EH (cell line): ENCODE measurements at places on chromosomes 12 and 14.

DNA sequence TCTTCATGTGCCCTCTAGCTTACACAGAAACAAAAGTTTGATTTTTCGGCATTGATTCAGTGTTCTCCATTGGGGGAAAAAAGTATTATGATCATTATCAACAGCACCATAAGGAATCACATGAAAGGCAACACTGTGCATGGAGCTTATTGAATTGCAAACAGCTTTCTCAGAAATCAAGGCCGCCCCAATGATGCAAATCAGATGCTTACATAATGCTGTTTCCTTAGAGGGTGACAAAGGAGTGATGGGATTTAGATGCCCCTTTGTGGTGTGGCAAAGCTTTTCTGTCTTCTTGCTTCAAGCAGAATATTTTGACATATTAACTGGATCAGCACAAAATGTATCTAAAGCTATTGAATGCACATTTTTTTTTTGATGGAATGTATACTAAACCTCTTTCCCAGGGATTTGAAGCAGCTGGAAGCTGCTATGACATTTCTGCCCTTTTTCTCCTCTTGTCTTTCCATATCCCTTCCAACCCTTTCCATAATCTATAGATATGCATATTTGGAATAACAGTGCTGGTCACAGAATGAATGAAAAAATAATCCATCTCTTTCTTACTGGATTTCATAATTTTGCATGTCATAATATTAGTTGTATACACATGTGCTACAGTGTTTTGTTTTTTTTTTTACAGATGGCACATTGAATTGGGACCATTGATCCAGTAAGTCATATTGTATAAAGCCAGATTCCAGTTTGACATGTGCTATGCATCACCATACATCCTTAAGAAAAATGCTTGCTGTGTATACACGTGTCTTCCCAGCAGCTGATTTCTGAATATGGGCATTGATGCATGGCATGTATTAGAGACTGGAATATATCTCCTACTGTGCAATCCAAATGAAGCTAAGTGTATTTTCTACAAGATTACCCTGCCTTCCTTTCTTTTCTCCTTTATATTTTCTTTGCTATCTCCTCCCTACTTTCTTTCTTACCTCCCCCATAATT, 259.7 kb upstream of the DCN start:
- DNase-seq, result no peak

- DNase-seq, result peak; percentile 74
Measured at GRCh38 chr12:77133566-77133965, 68.2 kb upstream of the E2F7 start.

DNA sequence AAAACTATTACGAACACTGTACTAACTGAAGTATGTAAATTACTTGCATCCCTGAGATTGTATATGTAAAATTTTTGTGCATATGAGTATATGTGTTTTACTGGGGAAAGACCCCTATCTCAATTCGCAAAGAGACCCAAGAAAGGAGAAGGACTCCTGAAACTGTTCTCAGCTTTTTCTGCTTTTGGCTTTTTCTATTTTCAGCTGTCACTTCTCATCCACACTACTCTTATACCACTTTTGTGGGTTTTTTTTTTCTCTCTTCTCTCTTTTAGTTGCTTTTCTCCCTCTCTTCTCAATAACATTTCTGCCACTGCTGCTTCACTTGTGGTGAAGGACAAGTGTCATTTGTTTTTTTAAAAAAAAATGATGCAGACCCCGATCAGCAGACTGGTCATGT, 39.8 kb downstream of the NIN start:
- DNase-seq, result no peak

DNA sequence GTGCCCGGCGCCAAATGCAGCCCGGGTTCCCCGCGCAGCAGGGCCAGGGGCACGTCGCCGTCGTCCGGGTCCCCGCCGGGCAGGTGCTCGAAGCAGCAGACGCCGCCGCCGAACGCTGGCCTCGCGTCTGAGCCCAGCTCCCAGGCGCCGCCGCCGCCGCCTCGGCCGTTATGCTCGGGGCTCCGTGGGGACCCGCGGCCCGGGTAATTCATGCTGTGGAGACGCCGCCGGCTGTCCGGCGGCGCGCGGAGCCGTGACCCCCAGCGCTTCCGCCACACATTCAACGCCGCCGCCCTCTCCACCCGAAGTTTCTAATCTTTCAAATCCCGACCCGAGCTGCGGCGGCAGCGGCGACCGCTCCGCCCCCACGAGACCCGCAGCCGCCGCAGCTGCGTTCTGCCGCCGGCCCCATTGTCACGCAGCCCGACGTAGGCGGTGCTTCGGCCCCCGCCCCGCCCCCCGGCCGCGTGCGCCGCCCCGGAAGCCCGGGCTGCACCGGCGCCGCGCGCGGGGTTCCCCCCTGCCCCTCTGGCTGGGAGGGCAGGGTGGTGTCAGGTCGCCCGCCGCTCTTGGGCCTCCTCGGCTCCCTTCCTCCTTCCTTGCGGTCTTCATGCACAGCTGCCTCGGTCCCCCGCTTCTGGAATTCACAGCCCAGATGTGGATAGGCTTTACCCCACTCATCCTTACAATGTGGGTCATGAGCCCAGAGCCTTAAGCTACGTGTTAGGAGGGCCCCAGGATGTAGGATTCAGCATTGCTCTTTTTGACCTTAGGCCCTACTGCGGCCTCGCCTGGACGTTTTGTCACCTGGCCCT, at the start of gene DDHD1:
Gene DDHD1, minus strand, starts transcription at position 437 of the 815 bp plus-strand sequence. Its CDS starts 225 bp downstream, at position 212.
- DNase-seq, result peak; percentile 78

DNA sequence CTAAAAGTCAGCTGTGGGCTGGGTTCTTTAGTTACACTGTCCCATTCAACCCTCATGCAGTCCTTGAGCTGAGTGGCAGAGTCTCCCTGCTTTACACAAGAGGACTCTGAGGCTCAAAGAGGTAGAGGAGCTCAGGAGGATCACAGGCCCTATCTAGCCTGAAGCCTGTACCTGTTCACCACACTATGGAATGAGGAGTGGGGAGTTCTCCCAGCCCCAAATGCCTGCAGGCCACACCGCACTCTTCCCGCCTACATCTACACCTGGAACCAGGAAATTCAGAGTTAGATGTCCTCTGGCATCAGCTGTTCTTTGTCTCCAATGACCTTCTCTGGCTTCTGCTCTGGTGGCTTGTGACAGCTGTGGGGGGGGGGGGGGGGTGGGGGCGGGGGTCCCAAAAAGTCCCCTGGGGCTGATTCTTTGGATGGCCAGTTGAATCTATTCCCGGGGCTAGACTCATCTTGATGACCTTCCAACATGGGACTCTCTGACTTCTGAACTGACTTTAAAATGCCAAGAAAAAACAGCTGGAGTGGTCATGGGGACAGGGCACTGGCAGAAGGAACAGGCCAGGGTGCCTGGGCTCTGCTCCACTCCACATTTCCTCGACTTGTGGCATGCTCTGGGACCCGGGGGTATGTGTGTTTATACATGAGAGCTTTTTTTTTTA, 30.6 kb downstream of the RIN3 start:
- DNase-seq, result no peak

DNA sequence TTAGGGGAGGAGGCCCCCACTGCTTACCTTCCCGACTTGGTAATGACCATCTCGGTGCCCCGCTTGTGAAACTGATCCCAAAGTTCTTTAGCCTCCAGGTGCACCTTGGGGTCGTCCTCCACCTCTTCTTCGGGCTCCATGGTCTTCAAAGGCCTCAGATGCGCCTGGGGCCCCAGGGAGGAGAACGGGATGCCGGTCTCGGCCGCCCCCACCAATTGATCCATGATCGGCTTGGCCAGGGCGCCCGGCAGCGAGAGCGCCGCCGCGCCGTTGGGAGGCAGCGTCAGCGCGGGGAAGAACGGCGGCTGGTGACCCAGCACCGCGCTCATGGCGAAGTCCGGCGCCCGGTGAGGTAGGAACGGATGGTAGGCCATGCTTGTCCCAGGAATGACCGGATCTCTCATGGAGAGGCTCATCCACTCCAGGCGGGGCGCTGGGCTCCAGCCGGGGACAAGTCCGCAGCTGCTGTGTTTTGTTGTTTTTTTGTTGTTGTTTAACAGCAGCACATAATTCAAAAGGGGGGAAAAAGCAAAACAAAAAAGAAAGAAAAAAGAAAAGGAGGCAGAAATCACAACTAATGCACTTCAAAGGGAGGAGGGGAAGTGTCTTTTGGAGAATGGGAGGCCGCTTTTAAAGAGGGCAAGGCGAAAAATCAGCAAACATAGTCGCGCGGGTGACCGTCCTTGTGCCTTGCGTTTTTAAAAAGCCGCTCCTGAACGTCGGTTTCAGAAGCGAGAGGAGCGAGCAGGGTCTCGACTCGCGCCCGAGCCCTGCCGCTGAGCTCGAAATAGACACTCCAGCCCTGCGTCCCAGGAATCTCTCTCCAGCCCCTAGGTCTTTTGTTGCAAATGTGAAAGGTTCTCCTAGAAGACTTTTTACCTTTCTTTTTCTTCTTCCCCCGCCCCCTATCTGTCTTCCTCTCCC, 928 bp downstream of the TBX3 start:
- peak; percentile 32 for DNase-seq

DNA sequence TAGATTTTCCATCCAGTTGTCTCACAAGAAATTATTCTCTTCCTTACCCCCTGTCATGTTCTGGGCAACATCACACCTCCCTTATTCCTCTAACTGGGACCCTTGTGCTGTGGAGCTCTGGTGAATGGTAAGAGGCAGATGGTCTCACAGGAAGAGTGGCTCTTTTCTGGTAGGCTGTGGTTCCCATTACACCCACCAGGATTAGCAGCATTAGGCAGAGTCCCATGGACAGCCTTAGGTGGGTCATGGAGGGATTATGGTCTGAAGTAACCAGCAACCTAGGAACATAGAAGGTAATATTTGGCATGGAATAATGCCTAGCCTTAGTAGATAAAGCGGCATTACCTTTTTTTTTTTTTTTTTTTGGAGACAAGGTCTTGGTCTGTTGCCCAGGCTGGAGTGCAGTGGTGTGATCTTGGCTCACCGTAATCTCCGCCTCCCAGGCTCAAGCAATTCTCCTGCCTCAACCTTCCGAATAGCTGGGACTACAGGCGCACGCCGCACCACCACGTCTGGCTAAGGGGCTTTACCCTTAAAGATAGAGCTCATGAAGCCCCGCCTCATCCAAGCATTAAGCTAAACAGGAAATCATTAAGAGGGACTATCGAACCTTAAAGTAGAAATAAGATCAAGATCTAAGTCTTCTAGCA, 4.0 kb downstream of the C14orf119 start:
- DNase-seq, result no peak

GRCh38 chr14:104253223-104253822, 114.9 kb downstream of the KIF26A start:
- no peak for DNase-seq

- no peak for DNase-seq
Measured at GRCh38 chr14:50676814-50677516, 8.9 kb upstream of the SAV1 start.

GRCh38 chr14:94175011-94175745, 1.1 kb downstream of the PPP4R4 start:
- no peak for DNase-seq

DNA sequence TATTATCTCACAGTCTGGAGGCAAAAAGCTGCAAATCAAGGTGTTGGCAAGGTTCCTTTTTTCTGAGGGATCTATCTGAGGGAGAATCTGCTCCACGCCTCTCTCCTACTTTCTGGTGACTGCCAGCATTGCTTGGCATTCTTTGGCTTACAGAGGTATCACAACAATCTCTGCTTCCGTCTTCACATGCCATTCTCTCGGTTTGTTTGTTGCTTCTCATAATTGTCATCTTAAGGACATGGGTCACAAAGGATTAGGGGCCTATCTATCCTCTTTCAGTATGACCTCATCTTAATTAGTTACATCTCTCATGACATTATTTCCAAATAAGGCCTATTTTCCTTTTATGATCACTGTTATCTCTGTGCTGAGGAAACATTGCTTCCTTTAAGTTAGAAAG, 345.0 kb downstream of the FOXG1 start:
- peak; percentile 32 for DNase-seq

DNA sequence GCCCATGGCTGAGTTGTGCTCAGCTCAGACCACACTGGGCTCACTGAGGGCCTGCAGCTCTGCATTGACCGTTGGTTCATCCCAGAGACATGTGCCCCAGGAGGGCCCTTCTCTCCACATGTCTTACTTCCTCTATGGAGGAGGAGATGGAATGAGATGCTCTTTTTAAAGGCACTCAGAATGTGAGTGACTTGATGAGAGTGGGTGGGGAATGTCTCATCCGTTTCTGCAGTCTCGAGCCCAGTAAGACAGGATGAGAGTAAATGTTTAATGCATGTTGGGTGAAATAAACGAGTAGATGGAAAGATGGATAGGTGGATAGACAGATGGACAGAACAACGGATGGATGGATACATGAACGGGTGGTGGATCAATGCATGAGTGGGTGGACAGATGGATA, 68.8 kb upstream of the NOS1 start:
- no peak for DNase-seq

DNA sequence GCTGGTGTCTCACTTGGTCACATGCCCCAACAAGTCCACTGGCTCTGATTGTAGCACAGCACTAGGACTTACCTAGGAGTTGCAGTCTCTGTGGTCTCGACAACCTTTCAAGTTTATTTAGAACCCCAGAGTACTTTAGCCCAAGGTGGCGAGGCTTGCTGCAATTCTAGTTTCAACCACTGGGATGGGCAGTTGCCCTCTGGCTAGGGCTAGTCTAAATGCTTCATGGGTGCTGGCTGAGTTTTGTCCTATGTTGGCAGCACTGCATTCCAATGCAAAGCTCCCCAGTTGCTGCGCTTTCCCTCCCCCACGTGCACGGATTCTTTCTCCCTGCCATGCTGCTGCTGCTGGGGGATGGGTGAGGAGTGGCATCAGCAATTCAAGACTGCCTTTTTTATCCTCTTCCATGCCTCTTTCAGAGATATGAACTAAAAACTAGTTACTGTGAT, 207.9 kb downstream of the SYNE2 start:
- peak; percentile 45 for DNase-seq

DNA sequence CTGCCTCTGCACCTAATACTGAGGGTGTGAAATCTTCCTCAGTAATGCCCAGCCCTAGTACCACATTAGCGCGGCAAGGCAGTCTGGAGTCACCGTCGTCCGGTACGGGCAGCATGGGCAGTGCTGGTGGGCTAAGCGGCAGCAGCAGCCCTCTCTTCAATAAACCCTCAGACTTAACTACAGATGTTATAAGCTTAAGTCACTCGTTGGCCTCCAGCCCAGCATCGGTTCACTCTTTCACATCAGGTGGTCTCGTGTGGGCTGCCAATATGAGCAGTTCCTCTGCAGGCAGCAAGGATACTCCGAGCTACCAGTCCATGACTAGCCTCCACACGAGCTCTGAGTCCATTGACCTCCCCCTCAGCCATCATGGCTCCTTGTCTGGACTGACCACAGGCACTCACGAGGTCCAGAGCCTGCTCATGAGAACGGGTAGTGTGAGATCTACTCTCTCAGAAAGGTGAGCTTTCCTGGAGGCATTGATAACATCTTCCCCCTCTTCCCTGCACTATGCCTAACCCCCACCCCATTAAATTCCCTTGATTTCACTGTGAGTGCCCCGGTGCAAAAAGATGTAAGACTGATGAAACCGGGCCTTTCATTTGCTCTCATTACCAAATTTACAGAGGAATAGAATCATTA, 291.4 kb downstream of the NAV3 start:
- DNase-seq, result peak; percentile 6

DNA sequence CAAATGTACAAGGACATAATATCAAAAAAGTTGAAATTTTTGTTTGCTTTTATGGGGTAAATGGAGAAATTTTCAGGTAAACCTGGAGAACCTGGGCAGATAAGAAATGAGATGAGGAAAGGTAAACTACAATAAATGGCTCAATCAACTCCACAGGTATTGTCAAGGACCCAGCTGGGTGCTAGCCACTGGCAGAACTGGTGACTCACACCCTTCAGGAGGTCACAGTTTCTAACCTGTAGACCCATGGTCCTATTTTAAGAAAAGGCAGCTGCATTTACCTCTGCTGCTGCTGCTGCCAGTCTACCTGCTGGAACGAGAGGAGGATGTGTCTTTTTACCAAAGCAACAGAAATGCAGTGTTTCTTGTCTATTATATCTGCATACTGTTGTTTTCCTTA, 226.6 kb downstream of the ALG10B start:
- DNase-seq, result no peak
